ENCODE measurements at places on chromosomes 6 and 20. TPM values are rescaled to one million over a fixed set of nuclear protein-coding genes. Genes with fewer than 3 reads are reported as not detected.

DNA sequence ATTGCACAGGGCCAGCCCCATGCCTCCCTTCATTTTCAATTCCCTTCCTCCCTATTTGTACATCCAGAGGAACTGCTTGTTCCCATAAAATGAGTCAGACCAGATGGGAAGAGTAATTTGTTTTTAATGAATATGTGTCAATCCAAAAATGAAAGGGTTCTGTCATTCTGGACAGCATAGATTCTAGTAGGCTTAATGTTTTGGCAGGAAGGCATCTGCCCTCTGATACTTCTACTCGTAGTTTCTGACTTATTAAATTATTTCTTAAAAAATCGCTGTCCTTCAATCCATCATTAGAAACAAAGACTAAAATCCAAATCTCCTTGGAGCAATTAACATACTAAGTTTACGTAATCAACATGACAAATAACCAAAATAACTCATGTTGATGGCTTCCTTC, 665.5 kb downstream of the TENT5A start:
- no peak for DNase-seq

DNA sequence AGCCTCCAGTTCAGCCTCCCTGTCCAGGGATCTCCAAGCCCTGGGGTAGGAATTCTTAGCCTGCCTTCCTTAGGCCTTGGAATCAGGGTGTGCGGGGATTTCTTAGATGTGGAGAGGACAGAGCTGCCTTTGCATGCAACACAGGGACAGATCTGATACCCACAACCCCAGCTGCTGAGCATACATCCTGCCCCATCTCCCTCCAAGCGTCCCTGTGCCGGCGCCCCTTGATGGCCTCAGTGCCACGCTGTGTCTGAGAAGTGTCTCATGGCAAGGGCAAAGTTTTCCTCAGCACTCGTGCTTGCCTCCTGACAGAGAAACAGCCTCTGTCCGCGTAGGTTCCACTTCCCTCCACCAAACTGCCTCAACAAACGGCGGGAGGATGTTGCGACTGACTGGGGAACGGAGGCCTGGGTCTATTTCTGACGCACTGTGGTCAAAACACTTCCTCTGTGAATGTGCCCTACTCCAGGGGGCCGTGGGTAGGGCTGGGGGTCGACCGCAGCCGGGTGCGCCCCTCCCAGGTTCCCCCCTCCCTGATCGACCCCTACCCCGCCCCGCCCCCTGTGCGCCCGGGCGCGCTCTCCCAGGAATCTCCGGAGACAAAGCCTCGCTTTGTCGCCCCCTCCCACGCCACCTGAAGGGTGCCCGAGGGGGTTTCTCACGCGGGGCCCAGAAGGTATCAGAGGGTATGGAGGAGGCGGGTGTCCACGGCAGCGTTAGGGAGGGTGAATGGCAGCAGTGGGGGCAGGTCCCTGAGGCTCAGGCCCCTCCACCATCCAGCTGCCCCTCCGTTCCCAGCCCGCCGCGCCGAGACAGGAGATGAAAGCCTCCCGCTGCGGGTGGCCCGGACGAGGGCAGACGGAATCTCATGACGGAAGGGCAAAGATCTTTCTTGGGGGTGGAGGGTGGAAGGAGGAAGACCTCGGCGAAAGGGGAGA, 806 bp downstream of the MICAL1 start:
- peak; percentile 96 for DNase-seq

Gene PNLDC1
- 0.71 TPM for total RNA-seq

Gene TRMT11
- 29.3 TPM for total RNA-seq

Gene LCA5
- 0.92 TPM for total RNA-seq

Measured in B cell (primary cell).